ENCODE measurements at places on chromosomes 4 and X. TPM values are rescaled to one million over a fixed set of nuclear protein-coding genes. Genes with fewer than 3 reads are reported as not detected.

- no peak overlapping the region for H3K27ac ChIP-seq
- H3K4me1 ChIP-seq = no peaks in the 10 kb centered on the region
- no peaks in the 10 kb centered on the region for H3K27me3 ChIP-seq
Observed at GRCh38 chr4:5631352-5632065, 76.8 kb downstream of the EVC2 start.

Gene P2RY4
- 0.19 TPM for total RNA-seq

GRCh38 chr4:65724973-65725372 lies 54.7 kb upstream of the EPHA5 start:
- H3K36me3 ChIP-seq = no peaks in the 10 kb centered on the region
- no peak overlapping the region for H3K4me3 ChIP-seq
- H3K4me1 ChIP-seq = no peaks in the 10 kb centered on the region
- DNase-seq = no peak

Gene FUNDC1
- 12.6 TPM for total RNA-seq

- peaks cover 6% of the 10 kb centered on the region for H3K27me3 ChIP-seq
- no peaks in the 10 kb centered on the region for H3K36me3 ChIP-seq
- no peak overlapping the region for H3K4me3 ChIP-seq
- DNase-seq = no peak
- H3K27ac ChIP-seq = no peak overlapping the region
Observed at GRCh38 chr4:168129046-168129772, 36.9 kb downstream of the ANXA10 start.

DNA sequence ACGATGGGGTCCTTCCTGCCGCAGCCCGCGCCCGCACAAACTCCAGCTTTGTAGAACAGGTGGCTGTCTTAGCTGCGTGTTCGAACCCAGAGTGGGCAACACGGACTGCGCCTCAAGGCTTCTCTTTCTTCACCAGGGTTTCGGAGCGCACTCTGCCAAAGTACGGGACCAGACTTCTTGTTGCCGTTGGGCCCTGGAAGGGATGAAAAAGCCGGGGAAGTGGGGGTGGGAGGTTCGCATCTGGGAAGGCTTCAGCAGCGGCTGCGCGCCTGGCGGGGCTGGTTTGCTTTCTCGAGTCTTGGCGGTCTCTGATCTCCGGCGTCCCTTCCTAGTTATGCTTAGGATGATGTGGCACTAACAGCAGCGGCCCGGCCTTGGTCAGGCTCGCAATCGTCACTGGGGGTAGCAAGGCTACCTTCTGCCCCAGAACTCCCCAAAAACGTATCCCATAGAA lies 673 bp downstream of the PARM1 start:
- peak overlapping the region; percentile 74 for H3K4me3 ChIP-seq
- peaks cover 10% of the 10 kb centered on the region for H3K4me1 ChIP-seq
- no peak overlapping the region for H3K27ac ChIP-seq

DNA sequence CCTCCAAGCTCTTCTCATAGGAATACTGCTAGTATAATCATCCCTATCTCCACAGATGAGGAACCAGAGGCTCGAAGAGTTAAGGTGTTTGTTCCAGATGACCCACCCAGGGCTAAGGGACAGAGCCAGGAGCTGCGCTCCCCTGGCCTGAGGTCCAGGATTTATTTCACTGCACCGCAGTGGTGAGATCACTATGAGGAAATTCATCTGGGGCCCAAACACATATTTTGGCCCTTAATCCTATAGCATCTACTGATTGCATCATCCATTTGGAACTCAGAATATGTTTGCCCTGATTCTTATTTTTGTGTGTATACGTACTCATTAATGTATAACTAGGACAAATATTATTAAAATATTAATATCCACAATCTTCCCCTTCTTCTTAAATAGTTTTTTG lies 100.1 kb upstream of the RBPJ start:
- no peaks in the 10 kb centered on the region for H3K36me3 ChIP-seq
- no peak overlapping the region for H3K27ac ChIP-seq
- H3K4me3 ChIP-seq = no peak overlapping the region
- H3K27me3 ChIP-seq = peaks cover 9% of the 10 kb centered on the region
- no peak for DNase-seq

All from activated naive CD8-positive, alpha-beta T cell treated with anti-CD3 and anti-CD28 coated beads, Interleukin-2, amount 10 ng/mL, durations not matched to agents 7 days and 5 days (primary cell).